ENCODE measurements at places on chromosomes 1 and 21. TPM values are rescaled to one million over a fixed set of nuclear protein-coding genes. Genes with fewer than 3 reads are reported as not detected.

- H3K4me3 ChIP-seq, result no peak overlapping the region
- H3K4me1 ChIP-seq, result peaks cover 2% of the 10 kb centered on the region
- no peak overlapping the region for H3K27ac ChIP-seq
- H3K27me3 ChIP-seq, result no peaks in the 10 kb centered on the region
- no peaks in the 10 kb centered on the region for H3K36me3 ChIP-seq
Observed at GRCh38 chr1:234674218-234674815, 64.3 kb upstream of the IRF2BP2 start.

The GBP7 gene
- total RNA-seq, result 0.89 TPM

DNA sequence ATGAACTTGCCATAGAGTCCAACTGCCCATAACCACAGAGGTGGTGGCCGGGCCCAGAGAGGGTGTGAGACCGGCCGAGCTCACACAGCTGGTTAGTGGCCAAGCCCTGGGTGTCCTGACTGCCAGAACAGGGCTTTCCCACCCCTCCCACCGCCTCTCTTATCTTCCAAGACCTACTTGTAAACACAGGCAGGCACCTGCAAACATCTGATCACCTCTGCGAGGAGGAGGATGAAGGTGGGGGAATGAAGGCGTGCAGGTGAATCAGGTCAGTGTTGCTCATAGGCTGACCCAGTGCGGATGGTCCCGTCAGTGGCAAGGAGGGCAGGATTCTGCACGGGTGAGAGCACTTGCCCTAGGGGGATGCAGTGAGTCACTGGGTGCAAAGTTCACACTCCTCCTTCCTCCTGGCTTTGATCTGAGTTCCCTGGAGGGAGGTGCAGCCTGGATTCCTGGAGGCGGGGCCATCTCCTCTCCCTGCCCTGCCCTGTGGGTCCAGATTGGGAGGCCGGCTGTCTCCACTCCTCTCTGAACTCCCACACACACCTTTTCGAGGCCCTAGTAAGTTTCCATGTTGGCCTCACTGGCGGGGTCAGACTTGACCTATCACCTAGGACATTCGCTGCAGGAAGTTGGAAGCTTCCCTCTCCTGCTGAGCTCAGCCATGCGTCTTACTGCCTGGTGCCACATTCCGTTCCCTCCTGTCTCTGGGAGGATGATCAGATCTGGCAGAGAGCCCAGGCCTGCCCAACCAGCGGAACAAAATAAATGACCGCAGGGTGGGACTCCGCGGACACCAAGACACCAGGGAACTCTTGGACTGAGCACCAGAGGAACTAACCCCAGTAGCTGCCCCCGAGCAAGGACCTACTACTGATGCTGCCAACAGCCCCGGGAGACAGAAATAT lies 7.3 kb downstream of the UQCRHL start:
- H3K4me1 ChIP-seq, result peaks cover 10% of the 10 kb centered on the region
- peak; percentile 35 for DNase-seq
- H3K4me3 ChIP-seq, result no peak overlapping the region
- H3K27ac ChIP-seq, result peak overlapping the region; percentile 37

- no peaks in the 10 kb centered on the region for H3K27me3 ChIP-seq
- no peaks in the 10 kb centered on the region for H3K36me3 ChIP-seq
- no peak overlapping the region for H3K27ac ChIP-seq
Observed at GRCh38 chr1:80633947-80634706, 1166.6 kb upstream of the ADGRL2 start.

- H3K27me3 ChIP-seq, result no peaks in the 10 kb centered on the region
- H3K4me1 ChIP-seq, result peaks cover 41% of the 10 kb centered on the region
- H3K27ac ChIP-seq, result no peak overlapping the region
- peak overlapping the region; percentile 59 for H3K4me3 ChIP-seq
- H3K36me3 ChIP-seq, result peaks cover 12% of the 10 kb centered on the region
Observed at GRCh38 chr1:101235216-101235695, 1.6 kb upstream of the S1PR1 start.

DNA sequence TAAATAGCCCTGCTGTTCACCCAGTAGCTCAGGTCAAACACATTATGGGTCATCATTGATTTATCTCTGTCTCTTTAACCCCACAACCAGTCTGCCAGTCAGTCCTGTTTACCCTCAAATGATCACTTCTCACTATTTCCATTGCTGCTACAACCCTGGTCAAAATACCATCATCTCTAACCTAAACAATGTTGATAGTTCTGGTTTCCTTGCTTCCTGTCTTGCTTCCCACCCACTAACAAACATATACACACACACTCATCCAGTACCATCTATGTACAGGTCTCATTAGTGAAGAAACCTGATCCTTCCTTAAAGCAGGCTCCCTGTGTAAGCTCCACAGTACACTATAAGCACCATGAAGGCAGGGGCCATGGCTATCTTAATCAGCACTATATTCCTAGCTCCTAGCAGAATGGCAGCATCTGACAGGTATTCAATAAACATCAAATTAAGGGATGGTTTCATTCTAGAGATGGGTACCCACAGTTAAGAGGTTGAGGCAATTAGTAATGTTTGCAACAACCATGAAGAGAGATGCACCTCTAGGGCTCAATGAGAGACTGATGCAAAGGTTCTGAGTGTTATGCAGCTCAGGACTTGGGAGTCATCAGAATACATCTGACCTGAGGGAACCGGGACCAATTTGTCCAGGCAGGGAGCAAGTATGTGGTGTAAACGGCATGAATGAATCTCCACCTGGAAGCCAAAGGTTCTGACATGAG lies 10.0 kb upstream of the TGFBR3 start:
- no peaks in the 10 kb centered on the region for H3K36me3 ChIP-seq
- no peak overlapping the region for H3K4me3 ChIP-seq
- no peak for DNase-seq
- H3K27ac ChIP-seq, result no peak overlapping the region
- no peaks in the 10 kb centered on the region for H3K27me3 ChIP-seq

GRCh38 chr1:156260896-156261295 lies 13.0 kb upstream of the PAQR6 start:
- peaks cover 52% of the 10 kb centered on the region for H3K36me3 ChIP-seq
- H3K4me1 ChIP-seq, result peaks cover 5% of the 10 kb centered on the region
- no peak for DNase-seq
- no peaks in the 10 kb centered on the region for H3K27me3 ChIP-seq
- H3K4me3 ChIP-seq, result no peak overlapping the region
